Activated CD8-positive, alpha-beta memory T cell treated with anti-CD3 and anti-CD28 coated beads for 4 hours (primary cell): ENCODE measurements at places on chromosomes 2 and 18.

DNA sequence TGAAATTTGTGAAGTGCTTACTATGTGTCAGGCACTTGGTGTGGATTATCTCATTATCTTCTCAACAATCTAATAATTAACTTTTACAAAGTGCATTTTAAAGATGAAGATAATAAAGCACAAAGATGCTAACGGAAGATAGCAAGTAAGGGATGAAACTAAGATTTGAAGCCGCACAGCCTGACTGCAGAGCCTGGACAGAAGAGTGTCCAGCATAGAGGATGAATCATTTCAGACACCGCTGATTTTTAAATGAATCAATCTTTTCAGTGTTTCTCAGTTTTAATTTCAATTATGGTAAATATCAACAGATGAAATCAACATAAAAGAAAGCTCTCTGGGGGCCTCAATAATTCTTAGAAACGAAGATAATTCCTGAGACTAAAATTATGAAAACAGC lies 24.5 kb upstream of the STAM2 start:
- no peak for DNase-seq

DNA sequence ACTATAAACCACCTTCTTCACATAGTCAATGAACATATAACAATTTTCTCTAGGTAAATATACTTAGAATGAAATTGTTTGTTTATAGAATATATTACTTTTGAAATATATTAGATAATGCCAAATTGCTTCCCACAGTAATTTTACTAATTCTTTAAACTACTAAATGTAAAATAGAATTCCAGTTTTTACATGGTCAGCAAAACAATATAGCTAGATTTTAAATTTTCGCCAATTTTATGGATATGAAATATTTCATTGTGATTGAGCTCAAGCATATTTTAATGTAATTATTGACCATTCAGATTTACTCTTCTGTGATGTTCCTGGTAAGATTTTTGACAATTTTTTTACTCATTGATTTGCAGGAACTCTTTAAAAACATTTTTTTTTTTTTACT lies 444.6 kb downstream of the PARD3B start:
- no peak for DNase-seq

GRCh38 chr2:142041996-142042395 lies 88.8 kb downstream of the LRP1B start:
- DNase-seq = no peak

GRCh38 chr18:75253784-75254183 lies 43.2 kb downstream of the TSHZ1 start:
- DNase-seq = no peak

DNA sequence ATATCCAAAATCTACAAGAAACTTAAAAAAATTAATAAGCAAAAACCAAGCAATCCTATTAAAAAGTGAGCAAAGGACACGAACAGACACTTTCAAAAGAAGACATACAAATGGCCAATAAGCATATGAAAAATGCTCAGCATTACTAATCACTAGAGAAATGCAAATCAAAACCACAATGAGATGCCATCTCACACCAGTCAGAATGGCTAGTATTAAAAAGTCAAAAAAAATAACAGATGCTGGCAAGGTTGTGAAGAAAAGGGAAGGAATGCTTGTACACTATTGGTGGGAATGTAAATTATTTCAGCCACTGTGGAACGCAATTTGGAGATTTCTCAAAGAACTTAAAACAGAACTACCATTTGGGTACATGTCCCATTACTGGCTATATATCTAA lies 128.8 kb upstream of the SESTD1 start:
- DNase-seq = no peak

DNA sequence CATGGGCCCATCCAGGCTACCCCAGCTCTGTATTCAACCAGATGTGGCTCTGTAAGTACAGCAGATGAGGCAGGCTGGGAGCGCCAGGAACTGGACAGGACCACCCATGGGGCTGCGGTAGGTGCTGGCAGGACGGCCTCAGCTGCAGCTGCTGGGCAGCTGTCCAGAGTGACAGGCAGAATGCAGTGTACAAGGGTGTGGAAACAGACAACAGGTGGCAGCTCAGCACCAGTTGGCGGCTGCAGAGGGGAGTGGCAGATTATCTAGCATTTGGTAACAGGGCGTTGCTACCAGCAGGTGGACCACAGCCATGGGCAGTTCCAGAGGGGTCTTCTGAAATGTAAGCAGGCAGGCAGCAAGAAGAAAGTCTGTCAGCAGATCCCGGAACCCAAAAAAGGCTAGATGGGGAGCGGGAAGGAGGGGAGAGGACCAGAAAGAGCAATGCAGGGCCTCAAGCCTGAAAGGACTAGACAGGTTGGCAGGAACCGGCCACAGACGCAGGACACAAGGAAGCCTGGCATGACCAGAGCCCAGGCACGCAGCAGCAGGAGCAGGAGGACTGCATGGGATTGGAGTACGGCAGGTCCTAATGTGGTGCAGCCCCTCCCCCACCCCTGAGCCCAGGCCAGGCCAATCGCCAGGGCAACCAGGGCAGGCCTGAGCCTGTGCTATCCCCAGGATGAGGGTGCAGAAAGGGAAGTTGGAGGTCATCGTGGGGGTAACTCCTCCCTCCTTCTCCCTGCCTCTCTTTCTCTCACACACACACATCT lies 24.7 kb downstream of the PKDCC start:
- no peak for DNase-seq

GRCh38 chr2:221153226-221153625 lies 418.9 kb downstream of the EPHA4 start:
- DNase-seq = no peak

DNA sequence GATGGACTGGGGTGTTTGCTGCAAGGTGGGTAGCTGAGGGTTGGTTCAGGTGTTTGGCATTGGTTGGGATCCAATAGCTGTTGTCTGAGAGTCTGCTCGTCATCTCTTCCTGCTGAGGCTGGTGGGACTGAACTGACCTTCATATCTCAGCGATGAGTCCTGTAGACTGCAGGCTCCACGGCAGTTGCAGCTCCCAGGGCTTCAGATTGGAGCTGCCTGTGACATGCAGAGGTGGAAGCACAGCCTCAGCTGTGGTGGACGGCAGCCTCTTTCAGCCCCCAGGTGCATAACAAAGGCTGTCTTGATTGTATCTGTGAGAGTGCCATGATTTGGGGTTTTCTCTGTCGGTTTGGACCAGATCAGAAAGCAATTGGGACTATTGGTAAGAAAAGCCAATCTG lies 3.9 kb upstream of the IL1R2 start:
- no peak for DNase-seq

GRCh38 chr18:39058386-39059000 lies 1492.9 kb upstream of the CELF4 start:
- no peak for DNase-seq

DNA sequence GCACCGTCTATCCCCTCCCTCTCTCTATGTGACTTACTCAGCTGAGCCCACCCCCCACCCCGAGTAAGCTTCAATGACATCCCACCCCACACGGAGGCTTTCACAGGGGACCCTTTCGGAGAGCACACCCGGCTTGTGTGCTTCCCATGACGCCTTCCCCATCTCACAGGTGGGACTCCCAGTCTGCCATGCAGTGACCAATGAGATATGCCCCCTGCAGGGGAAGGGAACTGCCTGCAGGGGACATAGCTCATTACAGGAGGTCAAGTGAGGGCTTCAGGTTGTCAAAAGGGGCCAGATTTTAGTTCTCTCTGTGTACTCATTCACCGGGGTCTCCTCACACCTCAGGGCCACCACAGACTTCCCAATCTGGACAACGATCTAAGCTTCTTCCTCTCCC lies 112.6 kb downstream of the GAREM1 start:
- DNase-seq = no peak

DNA sequence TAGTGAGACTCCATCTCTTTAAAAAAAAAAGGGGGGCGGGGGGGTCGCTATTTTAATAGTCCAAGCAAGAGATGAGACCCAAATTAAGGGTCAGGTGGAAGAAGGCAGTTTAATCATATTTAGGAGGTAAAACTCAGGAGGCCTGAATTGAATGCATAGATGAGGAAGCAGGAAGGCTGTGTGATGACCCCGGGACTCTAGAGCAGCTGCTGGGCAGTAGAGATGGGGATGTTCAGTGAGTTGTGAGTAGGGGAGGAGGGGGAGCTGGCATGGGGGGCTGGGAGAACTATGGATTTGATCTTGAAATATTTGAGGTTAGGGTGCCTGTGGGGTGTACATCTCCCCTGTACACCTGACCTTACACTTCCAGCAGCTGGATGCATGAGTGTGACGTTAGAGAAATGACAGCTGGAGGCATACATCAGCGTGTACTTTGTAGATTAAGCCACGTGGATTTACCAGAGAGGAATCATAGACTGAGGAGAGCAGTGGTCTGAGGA lies 41.0 kb downstream of the GALM start:
- no peak for DNase-seq

- no peak for DNase-seq
Measured at GRCh38 chr18:79872527-79873444, 75.0 kb downstream of the KCNG2 start.

- DNase-seq = no peak
Measured at GRCh38 chr2:207418419-207418818, 111.3 kb upstream of the CREB1 start.

GRCh38 chr2:42558827-42559226 lies 9.6 kb upstream of the MTA3 start:
- no peak for DNase-seq

- no peak for DNase-seq
Measured at GRCh38 chr18:10565835-10566234, 40.0 kb downstream of the NAPG start.
